Activated T-cell treated with anti-CD3 and anti-CD28 coated beads for 1 hour (primary cell): ENCODE measurements at places on chromosomes 3 and 15.
A peak's percentile ranks its signal among the peaks of the same experiment; 100 is the strongest.

- no peak for DNase-seq
These were observed 5.3 kb downstream of the KY start for GRCh38 chr3:134645515-134645914.

GRCh38 chr3:119669906-119670570 is 7.2 kb downstream of the COX17 start:
- DNase-seq: no peak

GRCh38 chr15:48466820-48467219 is 135.6 kb downstream of the DUT start:
- DNase-seq: no peak

DNA sequence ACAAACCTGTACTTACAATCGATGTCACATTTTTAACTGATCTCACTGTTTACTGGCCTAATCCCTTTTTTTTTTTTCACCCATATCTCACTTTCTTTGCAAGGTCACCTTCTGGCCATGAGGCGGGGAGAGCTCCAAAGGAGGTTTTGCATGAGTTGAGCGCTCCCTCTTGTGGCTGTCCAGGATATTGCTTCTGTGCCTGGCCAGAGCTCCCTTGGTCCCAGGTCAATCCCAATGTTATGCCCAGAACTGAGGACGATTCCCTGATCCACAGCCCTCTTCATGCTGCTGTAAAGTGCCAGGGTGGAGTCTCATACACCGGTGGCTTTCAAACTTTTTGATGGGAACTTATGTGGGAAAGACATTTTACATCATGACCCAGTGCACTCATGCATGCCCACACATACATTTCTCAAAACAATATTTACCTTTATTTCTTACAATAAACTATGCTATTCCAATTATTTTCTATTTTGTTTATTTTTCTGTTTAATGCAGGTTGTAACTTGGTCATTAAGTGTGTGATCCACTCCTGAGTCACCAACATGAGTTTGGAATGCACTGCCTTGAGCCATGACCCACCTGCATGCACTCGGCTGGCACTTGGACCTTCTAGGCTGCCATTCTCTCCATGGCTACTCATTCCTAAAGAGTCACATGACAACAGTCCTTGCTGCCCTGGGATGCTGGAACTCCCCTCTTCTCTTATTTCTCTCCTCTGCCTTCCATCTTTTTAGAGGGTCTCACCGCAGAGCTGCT is 9.6 kb upstream of the SST start:
- peak; percentile 55 for DNase-seq

GRCh38 chr3:52188556-52188955 is 9.4 kb upstream of the ALAS1 start:
- DNase-seq: no peak

DNA sequence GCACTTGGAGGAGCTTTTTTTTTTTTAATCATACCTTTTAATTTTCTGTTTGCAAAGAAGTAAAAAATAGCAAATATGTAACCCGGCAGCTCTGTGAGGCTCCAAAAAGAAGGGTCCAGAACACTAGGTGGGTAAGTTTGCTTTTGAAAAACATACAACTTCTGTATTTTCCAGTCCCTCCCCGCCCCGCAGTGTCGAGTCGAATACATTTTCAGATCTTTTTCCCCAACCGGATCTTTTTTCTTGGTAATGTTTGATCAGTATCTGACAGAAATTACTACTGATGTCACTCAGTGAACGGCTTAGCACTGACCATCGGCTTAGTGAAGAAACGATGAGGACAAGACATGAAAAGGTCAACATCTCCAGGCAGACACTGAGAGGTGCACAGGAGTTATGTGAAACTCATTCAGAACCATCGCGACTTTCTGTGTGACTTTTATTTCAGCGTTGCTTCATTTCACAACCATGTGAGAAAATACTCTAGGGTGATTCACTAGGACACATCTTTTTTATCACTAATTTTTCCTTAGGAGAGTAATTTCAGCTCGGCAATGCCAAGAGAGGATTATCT is 11.0 kb downstream of the ISL2 start:
- DNase-seq: no peak

GRCh38 chr15:101048176-101048575 is 129.0 kb downstream of the LRRK1 start:
- no peak for DNase-seq

DNA sequence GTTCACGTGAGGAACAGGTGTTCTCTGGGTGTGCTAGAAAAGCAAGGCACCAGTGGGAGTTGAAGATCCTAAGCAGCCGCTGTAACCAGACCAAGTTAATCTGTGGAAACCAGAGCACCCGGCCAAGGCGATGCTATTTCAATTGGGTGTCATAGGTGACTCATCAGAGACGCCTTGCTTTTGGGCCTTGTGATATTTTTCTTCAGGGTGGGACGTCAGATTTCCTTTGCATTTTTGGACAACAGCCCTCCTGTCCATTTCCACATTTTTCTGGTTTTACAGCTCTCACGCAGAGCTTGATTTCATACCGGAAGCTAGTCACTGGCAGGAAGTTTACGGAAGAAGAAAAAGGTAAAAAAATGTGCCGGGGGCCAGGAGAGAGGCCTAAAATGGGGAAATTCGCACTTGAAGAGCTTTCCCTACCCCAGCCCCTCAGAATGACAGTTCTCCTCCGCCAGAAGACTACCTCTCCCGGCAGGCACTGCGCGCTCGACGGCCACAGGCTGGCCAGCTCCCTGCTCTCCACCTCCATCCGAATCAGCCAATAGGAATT is 471 bp upstream of the KBTBD8 start:
- no peak for DNase-seq

DNA sequence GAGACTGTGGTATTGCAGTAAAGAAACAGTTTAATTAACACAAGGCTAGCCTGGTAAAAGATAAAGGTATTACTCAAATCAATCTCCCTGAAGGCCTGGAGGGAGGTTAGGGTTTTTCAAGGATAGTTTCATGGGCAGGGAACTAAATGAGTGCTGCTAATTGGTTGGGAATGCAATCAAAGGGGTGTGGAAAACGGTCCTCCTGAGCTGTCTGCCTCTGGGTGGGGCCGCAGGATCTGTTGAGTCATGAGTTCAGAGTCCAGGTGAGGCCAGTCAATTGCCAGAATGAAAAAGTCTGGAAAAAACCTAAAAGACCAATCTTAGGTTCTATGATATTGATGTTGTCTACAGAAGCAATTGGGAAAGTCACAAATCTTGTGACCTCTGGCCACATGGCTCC is 293.2 kb downstream of the MCTP2 start:
- no peak for DNase-seq

DNA sequence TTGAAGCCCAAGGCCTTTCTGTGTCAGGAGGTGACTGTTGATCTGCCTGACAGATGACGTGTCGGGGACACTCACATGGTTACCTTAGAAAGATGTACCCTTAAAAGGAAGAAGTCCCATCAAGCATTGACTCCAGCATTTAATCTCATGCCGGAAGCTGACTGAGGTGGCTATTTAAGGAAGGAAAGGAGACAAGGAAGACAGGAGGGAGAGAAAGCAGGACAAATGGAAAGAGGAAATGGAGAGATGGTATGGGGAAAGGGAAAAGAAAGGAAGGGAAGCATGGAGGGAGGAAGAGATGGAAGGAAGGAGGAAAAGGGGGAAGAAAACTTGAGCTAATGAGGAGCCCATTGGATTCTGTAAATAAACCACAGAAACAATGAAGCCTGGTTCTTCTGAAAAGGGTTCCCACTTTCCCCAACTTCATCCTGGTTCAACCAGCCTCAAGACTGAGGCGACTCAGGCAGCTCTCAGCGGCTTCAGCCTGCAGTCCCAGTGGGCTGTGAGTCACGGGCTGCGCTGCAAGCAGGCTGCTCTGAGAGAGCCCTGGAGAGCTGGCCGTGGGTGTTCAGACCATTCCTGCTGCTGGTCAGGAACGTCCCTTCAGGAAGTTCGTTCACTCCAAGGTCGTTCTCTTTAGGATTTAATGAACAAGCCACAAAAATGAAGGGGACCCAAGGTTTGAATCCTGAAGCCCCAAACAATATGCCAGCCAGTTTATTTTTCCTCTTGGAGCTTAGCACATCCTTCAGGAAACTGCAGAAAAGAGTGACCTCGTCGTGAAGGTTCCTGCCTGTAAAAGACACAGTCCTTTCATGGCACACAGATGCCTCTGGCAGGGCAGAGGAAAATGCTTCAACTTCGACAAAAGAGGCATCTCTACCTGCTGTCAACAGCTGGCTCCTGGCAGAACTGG is 69.6 kb upstream of the THBS1 start:
- no peak for DNase-seq

DNA sequence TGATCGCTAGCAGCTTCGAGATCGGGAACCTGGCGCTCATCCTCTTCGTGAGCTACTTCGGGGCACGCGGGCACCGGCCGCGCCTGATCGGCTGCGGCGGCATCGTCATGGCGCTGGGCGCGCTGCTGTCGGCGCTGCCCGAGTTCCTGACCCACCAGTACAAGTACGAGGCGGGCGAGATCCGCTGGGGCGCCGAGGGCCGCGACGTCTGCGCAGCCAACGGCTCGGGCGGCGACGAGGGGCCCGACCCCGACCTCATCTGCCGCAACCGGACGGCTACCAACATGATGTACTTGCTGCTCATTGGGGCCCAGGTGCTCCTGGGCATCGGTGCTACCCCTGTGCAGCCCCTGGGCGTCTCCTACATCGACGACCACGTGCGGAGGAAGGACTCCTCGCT is 62.5 kb downstream of the SLCO3A1 start:
- DNase-seq: no peak

DNA sequence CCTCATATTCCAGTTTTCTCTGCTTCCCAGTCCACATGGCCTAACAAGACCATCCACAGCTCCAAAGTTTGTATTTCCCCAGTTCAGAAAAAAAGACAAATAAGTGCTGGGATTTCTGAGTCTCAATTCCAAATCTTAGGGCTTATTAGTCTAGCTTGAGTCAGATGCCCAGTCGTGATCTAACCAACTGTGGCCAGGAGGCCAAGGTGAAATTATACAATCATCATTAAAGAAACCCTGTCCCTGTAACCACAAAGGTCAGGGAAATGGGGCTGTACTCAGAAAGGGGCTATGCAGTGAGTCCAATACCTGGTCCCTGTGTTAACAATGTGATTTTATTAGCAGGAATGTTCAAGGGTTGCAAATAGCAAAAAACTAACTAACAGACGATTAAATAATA is 40.5 kb upstream of the MITF start:
- no peak for DNase-seq

- DNase-seq: no peak
These were observed 76.8 kb downstream of the TNIK start for GRCh38 chr3:171383206-171384018.

DNA sequence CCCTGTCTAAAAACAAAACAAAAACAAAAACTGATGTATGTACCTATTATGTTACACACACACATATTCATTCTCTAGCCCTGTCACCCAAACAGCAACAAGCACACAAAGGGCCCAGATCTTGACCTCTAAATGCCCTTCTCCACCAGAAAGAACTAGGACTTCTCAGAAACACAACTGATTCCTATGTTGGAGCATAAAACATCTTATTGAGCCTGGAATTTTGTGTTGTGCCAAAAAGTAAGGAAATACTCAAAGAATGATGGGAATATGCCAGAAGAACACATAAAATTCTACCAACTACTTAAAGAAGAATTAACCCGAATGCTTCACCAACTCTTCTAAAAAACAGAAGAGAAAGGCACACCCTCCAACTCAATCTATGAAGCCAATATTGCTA is 66.7 kb upstream of the OCA2 start:
- DNase-seq: no peak

DNA sequence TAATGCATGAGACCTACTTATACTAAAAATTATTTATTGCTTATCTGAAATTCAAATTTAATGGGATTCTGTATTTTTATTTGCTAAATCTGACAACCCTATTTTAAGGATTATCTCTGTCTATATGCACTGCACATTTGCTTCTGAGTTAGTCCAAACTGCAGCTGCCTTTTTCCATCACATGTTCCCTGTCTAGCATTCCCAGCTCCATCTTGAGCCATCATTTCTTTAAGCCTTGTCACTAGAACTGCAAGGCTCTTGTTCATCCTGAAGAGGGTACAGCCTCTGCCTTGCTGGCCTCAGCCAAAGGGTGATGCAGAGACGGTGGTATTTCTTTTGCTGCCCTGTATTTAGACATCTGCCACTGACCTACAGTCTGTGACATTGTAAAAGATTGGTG is 125.8 kb upstream of the STT3B start:
- DNase-seq: no peak

- no peak for DNase-seq
These were observed 30.9 kb downstream of the KIF9 start for GRCh38 chr3:47251689-47252088.

- DNase-seq: no peak
These were observed 675.5 kb downstream of the FHIT start for GRCh38 chr3:60575718-60576272.

DNA sequence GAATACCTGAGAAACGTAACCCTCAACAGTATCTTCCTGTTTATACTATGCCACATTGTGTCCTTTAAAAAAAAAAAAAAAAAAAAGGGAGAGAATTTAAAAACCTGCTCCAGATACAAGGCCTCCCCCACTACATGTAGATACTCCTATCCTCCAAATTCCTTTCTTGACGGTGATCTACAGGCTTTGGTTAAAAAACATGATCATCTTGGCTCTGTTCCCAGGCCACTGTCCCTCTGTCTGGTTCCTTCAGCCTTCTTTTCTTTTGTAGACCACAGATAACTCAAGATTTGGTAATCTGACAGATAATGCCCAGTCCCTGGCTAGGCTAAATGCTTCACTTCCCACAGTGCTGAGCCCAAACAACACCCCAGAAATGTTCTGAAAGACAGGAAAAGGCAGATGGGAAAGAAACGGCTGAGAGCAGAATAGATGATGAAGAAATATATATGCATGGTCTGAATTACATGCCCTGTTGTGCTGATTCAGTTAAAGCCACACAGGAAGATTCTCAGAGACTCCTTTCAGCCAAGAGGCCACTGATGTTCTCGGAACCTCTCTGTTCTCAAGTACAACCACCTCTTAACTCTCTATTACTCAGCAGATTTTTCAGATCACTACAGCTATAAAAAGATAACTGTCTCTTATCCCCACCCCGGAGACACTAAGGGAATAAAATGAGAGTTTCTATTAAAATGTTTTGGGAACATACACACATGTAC is 48.3 kb downstream of the NPTN start:
- no peak for DNase-seq
